Activated CD8-positive, alpha-beta memory T cell treated with anti-CD3 and anti-CD28 coated beads, Interleukin-2, amount 50 U/mL, for 4 hours (primary cell): ENCODE measurements at places on chromosomes 2 and 18.
A peak's percentile ranks its signal among the peaks of the same experiment; 100 is the strongest.

GRCh38 chr2:8564475-8564874 is 117.4 kb upstream of the ID2 start:
- no peak for DNase-seq

GRCh38 chr18:12373116-12373770 is 3.8 kb downstream of the AFG3L2 start:
- DNase-seq = no peak

DNA sequence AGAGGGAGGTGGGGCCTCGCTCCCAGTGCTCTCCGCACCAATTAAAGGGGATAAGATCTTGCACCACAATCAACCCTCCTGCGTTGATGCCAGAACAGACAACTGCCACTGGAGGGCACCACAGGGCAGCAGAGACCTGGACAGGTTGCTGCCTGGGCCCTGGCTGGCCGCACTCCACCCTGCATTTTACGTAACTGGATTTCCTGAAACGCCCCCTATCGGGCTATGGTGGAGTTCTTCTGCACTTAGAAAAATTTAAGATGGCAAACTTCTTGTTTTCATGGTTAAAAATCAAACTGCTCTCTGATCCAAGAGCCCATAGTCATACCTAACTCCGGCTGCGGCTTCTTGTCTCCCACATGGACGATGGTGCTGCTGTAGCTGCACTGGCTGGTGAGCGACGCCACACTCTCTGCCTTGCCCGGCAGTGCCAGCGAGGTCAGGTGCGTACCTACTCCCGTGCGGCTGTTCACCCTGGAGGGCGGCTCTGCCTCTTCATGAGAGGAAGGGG is 16.8 kb upstream of the HES6 start:
- DNase-seq = peak; percentile 72

GRCh38 chr2:218217360-218218267 is 625 bp downstream of the ARPC2 start:
- peak; percentile 73 for DNase-seq

DNA sequence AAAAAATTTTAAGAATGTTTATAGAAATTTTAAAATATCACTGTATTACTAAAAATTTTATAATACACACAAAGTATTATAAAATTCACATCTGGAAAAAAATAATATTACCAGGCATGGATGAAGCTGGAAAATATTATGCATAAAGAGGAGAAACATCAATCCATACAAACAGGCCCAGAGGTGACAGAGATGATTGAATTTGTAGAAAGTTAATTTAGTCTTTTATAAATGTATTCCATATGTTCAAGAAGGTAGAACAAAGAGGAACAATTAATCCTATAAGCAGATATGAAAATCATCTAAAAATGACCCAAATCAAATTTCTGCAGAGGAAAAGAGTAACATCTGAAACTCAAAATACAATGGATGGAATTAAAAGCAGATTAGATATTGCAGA is 605.2 kb upstream of the CELF4 start:
- no peak for DNase-seq

GRCh38 chr2:46544581-46544980 is 65.2 kb downstream of the TMEM247 start:
- no peak for DNase-seq

DNA sequence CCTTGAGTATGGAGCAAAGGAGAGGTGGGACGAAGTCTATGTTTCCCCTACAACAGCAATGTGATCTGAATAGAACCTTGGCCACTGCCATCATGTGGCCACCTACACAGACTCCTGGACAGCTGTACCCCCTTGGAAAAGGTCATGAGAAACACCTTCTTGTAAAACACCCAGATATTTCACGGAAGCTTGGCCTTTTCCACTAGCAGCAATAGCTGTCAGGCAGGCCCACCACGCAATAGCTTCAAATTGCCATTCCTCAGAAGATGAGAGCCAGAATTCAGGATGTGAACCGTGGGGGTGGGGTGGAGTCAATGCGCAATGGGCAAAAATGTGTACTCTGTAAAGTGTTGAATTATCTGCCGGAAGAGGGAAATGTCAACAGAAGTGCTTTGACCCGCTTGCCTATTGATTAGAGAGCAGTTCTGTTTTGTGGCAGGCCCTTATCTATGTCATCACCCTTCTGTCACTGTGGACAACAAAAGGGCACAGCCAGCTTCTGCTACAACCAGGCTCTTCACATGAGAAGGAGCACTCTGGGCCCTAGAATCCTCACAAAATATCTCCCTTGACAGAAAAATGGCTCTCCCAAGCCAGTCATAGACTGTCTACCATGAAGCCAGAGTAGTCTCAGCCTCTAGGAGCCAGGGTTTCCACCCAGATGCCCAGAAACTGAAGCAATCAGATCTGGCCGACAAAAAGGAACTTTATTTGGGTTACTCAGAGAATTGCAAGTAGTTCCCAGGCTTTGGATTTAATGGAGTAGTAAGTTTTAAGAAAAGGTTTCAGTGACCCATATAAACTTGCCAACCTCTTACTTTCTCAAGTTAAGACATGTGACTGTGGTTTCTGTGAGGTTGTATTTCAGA is 9.5 kb downstream of the INPP1 start:
- DNase-seq = no peak

GRCh38 chr18:44840058-44840790 is 159.5 kb downstream of the SETBP1 start:
- no peak for DNase-seq

DNA sequence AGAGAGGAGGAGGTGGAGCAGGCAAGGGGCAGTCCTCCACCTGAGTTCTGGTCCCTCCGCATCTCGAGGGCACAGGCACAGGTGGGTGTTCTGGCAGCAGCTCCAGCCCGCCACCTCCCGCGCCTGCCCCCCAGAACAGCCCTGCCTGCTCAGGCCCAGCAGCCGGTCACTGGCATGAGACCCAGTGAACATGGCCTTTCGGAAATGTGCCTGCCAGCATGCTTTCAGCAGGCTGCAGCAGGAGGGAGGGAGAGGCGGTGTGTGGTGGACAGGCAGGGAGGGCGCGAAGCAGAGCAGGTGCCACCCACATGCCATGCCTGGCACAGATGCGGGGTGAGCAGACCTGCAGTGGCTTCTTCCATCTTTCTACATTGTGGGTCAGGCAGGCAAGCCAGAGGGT is 3.4 kb upstream of the OR6B3 start:
- no peak for DNase-seq

GRCh38 chr2:178863856-178864620 is 56.8 kb upstream of the TTN start:
- DNase-seq = no peak

DNA sequence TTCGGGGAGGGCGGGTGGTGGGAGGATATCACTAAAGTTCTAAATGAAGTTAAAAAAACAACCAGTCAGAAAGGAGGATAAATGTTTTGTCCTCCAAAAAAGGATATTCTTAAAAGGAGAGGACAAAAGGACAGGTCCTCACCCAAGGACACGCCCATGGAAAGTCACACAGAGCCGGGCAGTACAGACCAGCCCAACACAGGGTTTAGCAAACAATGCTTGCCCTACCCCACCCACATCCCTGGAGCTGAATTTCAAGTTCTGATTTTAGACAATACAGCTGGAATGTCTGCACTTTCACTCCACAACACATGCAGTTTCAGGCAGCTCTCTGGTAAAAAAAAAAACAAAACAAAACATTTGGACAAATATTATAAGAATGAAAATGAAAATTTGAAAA is 67.9 kb downstream of the SLC9A4 start:
- no peak for DNase-seq

GRCh38 chr2:159098361-159098760 is 129.9 kb downstream of the TANC1 start:
- DNase-seq = no peak

- DNase-seq = no peak
Measured at GRCh38 chr18:49709347-49709690, 104.0 kb downstream of the ACAA2 start.

GRCh38 chr2:198116756-198117155 is 312.4 kb downstream of the PLCL1 start:
- DNase-seq = no peak

- no peak for DNase-seq
Measured at GRCh38 chr2:43559391-43560230, 36.2 kb downstream of the THADA start.

DNA sequence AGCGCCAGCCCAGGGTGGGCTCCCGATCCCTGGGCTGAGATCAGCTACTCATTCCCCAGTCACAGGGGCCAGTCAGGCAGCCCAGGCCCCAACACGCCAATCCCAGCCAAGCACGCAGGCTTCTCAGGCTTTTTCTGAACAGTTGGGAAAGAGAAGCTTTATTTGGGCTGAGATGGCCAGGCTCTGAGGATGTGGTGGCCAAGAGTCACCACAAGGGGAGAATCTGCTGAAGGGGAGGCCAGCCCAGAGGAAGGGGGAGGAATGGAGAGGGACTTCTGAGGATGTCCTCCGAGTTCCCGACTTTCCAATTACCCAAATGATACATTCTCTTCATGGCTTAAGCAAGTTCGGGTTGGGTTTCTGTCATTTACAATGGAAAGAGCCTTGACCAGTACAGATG is 2.8 kb upstream of the DIPK1C start:
- no peak for DNase-seq

DNA sequence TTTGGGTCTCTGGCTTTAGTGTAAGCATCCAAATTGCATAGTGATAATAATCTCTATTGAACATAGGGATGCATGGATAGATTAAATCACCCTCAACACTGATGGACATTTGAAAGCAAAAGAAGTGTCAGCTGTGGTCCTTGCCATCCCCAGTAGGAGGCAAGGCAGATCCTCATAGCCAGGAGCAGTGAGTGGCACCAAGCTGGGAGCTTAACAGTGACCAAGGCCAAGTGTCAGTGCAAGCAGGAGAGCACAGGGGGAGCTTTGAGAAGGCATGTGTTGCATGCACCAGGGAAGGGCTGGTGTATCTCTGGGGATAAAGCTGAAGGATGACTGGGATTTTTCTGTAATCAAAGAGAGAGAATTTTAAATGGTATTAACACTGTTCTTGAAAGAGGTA is 14.7 kb downstream of the SLC14A1 start:
- DNase-seq = no peak

DNA sequence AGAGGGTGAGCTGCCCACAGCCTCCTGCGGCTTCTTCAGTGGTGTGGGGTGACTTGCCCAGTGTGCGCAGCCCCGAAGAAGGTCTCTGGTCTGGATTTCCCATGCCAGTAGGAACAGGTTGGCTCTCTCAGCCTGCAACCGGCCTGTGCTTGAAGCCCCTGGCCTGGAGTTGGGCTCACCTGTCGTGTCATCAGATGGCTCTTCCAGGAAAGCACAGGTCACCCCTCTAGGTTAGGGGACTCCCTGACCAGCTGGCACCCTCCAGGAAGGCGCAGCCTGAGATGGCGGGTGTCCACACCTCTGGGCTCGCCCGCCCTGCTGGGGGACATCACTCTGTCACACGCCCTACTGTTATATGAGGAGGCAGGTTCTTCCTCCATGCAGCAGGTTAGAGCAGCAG is 179.8 kb downstream of the SEPTIN10 start:
- no peak for DNase-seq

- no peak for DNase-seq
Measured at GRCh38 chr2:200099256-200099655, 143.9 kb downstream of the MAIP1 start.

- no peak for DNase-seq
Measured at GRCh38 chr18:13433685-13434084, 215.1 kb downstream of the LDLRAD4 start.

DNA sequence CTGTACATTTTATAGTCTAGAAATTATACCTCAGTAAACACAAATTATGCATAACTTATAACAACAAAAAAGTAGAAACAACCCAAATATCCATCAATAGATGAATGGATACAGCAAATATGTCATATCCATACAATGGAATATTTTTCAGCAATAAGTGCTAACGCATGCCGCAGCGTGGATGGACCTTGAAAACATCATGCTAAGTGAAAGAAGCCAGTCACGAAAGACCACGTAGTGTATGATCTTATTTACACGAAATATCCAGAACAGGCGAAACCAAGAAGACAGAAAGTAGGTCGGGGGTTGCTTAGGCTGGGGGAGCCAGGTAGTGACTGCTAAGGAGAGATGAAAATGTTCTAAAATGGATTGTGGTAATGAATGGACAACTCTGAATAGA is 167.1 kb upstream of the MYCN start:
- no peak for DNase-seq

- no peak for DNase-seq
Measured at GRCh38 chr2:112257575-112257974, 2.7 kb upstream of the ZC3H8 start.

- DNase-seq = no peak
Measured at GRCh38 chr2:147789287-147789686, 55.5 kb upstream of the ACVR2A start.

- DNase-seq = no peak
Measured at GRCh38 chr2:80080957-80081356, 223.6 kb downstream of the LRRTM1 start.

GRCh38 chr2:150900913-150901312 is 360.8 kb downstream of the RBM43 start:
- DNase-seq = no peak

- DNase-seq = no peak
Measured at GRCh38 chr2:238140040-238140439, 1.6 kb downstream of the KLHL30 start.

GRCh38 chr2:112783187-112783714 is 1.0 kb downstream of the IL1A start:
- DNase-seq = no peak

- DNase-seq = no peak
Measured at GRCh38 chr2:211930331-211930730, 608.3 kb downstream of the ERBB4 start.

GRCh38 chr2:136251197-136251884 is 133.4 kb upstream of the CXCR4 start:
- no peak for DNase-seq

GRCh38 chr2:144452989-144453336 is 67.0 kb downstream of the ZEB2 start:
- DNase-seq = no peak

DNA sequence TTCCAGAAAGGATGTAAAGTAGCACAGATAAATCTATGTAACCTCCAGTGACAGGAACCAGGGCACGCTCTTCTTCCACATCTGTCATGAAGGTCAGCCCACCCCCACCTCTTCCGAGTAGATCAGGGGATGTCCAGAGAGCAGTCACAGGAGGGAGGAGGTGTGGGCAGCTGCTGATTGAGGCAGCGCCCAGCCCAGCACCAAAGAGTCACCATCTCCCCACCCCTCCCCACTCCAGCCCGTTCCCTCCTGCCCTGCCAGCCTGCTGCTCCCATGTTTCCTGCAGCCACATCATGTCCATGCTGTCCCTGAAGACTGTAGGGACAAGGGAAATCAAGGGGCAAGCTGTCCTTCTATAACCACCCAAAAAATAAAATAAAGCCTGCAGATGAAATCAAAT is 269.8 kb downstream of the BCL11A start:
- no peak for DNase-seq

- no peak for DNase-seq
Measured at GRCh38 chr18:9907867-9908266, 5.9 kb upstream of the VAPA start.

GRCh38 chr2:236968101-236968879 is 117.4 kb upstream of the COPS8 start:
- no peak for DNase-seq

GRCh38 chr18:21453511-21453901 is 147.0 kb downstream of the ESCO1 start:
- DNase-seq = no peak
